Head of caudate nucleus (tissue), 42 donors: ENCODE measurements at places on chromosomes 1 and 21.

DNA sequence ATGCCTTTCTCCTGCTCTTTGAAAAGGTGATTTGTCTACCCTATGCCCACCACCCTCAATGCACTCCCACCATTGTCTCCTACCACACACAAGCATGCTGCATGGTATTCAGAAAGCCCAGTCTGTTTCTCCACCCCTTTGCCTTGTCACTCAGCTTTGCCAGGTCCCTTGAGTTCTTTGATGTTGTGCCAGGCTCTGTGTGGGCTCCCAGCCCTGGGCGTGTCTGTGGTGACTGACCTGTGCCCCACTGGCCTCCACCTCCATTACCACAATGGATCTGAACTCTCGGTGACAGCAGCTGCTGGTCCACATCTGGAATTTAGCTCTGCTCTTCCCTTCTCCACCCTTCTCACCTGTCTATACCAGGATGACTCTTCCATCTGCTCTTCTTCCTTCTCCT is 34.9 kb downstream of the ATP2B4 start:
- DNase-seq, result no peak

DNA sequence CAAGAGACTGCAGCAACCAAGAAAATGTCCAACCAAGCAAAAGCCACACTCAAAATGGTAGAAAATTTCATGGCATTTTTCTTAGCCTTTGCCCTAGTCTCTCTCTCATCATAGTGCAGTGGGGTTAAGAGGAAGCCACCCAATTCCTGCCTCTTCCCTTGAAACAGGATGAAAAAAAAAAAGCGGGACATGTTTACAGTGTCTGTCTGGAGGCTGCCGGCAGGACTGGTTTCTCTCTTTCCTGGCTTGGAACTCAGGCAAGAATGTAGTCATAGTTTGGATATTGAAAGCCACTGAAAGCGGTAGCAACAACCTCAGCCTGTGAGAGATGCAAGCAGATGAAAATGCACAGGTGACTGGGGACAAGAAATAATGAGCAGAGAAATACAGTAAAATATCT is 13.3 kb upstream of the TNFSF18 start:
- DNase-seq, result no peak

GRCh38 chr1:231099996-231100767 is 60.1 kb upstream of the FAM89A start:
- DNase-seq, result no peak

GRCh38 chr1:201646411-201647022 is 107.6 kb downstream of the NAV1 start:
- peak; percentile 61 for DNase-seq

GRCh38 chr1:118563981-118564951 is 379.2 kb upstream of the SPAG17 start:
- no peak for DNase-seq
